ENCODE measurements at places on chromosomes 4 and X.
A peak's percentile ranks its signal among the peaks of the same experiment; 100 is the strongest.

DNA sequence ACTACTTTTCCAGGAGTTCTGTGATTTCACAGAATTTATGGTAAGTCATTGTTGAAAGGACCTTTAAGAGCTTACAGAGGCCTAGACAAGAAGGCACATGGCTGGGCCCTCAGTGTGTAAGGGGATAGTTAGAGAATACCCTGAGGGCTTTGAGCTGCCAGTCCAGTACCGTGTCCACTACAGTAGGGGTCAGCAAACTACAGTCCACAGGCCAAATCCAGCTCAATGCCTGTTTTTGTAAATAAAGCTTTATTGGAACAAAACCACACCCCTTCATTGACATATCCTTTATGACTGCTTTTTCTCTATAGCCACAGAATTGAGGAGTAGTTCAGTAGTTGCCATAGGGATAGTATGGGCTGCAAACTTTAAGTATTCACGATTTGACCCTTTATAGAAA lies 176.2 kb downstream of the MID1 start:
- no peak for DNase-seq

DNA sequence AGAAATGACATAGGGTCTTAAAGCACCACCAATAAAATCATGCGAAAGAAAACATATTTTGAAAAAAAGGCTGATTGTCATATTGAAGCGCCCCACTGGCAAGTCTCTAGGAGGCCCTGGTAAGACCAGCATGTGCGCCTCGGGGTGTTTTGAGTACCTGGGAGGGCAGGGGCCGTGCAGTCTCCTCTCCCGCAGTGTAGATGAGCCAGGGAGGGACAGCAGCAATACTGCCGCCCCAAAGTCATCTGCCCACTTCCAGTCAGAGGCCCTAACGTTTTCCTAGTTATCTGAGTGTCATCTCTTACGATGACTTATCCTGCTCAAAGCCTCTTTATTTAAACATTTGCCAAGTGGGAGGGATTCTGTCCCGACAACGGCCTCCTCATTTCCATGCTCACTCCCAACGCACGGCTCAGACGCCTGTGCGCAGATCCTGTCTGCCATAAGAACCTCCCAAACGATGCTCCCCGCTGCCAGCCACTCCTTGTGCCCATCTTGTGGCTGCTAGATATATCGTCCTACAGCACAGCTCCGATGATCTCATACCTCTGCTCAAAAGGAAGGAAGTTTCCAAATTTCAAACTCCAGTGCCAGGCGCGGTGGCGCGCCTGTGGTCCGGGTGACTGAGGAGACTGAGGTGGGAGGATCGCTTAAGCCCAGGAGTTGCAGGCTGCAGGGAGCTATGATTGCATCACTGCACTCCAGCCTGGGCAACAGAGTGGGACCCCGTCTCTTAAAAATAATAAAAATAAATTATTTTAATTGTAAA lies 17.2 kb upstream of the SCRG1 start:
- peak; percentile 23 for DNase-seq

GRCh38 chrX:44314808-44315207 lies 28.7 kb downstream of the EFHC2 start:
- DNase-seq: no peak

GRCh38 chr4:81562093-81562492 lies 90.4 kb upstream of the RASGEF1B start:
- DNase-seq: no peak

- DNase-seq: peak; percentile 62
Measured at GRCh38 chrX:118254611-118255010, 91.3 kb upstream of the WDR44 start.

GRCh38 chr4:108834835-108835384 lies 72.1 kb upstream of the ETNPPL start:
- DNase-seq: no peak
